Breast epithelium (tissue), 4 donors: ENCODE measurements at places on chromosomes 3 and 15.
A peak's percentile ranks its signal among the peaks of the same experiment; 100 is the strongest.

DNA sequence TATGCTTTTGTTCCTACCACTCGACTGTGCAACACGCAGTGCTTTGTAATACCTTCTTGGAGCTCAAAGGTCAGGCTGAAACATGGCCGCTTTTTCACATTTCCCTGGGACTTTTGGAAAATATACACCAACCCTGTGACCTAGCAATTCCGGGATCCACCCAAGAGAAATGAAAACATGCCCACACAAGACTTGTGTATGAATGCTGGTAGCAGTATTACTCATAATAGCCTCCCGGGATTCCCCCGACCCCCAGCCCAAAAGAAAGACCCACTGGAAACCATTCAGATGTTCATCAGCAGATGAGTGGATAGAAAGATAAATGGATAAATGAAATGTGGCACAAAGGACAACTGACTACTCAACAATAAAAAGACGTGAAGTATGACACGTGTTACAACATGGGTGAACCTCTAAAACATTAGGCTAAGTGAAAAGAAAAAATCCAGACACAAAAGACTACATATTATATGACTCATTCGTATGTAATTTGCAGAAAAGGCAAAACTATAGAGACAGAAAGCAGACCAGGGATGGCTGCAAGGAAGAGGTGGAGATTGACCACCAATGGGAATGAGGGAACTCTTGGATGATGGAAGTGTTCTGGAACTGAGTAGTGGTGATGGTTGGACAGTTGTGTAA is 104.1 kb downstream of the PGPEP1L start:
- DNase-seq: no peak
- H3K27me3 ChIP-seq: no peaks in the 10 kb centered on the region
- no peak overlapping the region for H3K27ac ChIP-seq
- no peak overlapping the region for H3K4me3 ChIP-seq
- H3K4me1 ChIP-seq: no peaks in the 10 kb centered on the region

DNA sequence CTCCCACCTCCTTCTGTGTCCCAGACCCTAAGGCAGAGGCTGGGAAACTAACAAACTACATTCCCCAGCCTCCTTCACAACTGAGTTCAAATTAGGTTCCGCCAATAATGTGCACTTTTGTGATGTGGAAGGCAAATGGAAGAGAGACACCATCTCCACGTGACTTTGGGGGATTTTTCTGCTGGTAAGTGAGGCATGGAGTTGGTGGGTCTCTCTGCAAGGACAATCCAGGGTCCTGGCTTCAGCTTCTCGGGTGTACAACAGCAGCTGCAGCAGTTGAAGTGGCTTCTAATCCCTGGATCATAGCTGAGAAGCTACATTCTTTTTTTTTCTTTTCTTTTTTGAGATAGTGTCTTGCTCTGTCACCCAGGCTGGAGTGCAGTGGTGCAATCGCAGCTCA is 58.9 kb upstream of the GATA2 start:
- H3K4me1 ChIP-seq: no peaks in the 10 kb centered on the region
- no peak for DNase-seq
- no peak overlapping the region for H3K27ac ChIP-seq

GRCh38 chr3:17055374-17056276 is 170.9 kb downstream of the PLCL2 start:
- no peaks in the 10 kb centered on the region for H3K36me3 ChIP-seq
- no peak for DNase-seq
- peak overlapping the region; percentile 34 for H3K27ac ChIP-seq
- H3K27me3 ChIP-seq: no peaks in the 10 kb centered on the region

DNA sequence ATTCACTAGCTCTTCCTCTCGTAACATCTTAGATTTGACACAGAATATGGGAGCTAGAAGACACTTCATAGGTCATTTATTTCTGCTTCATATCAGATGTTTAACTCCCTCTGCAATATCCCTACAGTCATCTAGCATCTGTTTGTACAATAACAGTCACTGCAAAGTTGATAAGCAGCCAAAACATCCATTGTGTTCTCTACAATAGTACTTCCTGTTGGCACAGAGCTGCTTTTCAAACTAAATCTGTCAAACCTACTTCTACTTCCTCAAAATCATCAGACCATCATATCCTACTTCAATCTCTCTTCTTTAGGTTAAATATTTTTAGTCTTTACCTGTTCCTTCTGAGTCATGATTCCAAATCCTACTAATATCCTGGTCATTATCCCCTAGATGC is 233.2 kb downstream of the FGF12 start:
- DNase-seq: no peak
- H3K36me3 ChIP-seq: no peaks in the 10 kb centered on the region
- H3K4me1 ChIP-seq: no peaks in the 10 kb centered on the region
- no peak overlapping the region for H3K27ac ChIP-seq
- H3K27me3 ChIP-seq: no peaks in the 10 kb centered on the region

- H3K27me3 ChIP-seq: no peaks in the 10 kb centered on the region
- no peak overlapping the region for H3K4me3 ChIP-seq
- no peak overlapping the region for H3K27ac ChIP-seq
- H3K36me3 ChIP-seq: no peaks in the 10 kb centered on the region
Measured at GRCh38 chr3:120497818-120498217, 47.0 kb upstream of the FSTL1 start.

DNA sequence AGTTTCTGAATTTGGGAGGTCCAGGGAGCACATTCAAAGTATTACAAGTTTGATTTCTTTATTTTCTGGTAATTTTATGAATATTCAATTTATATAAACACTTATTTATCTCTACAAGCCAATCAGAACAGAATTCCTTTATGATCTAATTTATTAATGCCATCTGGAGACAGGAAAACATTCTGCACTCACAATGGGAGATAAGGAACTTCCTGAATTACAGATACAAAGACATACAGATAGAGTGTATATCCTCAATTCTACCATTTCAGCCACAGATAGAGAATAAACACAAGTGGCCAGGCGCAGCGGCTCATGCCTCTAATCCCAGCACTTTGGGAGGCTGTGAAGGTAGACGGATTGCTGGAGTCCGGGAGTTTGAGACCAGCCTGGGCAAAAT is 86.0 kb downstream of the IQCH start:
- DNase-seq: no peak
- no peak overlapping the region for H3K27ac ChIP-seq
- no peaks in the 10 kb centered on the region for H3K4me1 ChIP-seq
- no peak overlapping the region for H3K4me3 ChIP-seq
- no peaks in the 10 kb centered on the region for H3K27me3 ChIP-seq

GRCh38 chr15:25893596-25893995 is 30.5 kb upstream of the ATP10A start:
- H3K4me1 ChIP-seq: peaks cover 4% of the 10 kb centered on the region
- no peaks in the 10 kb centered on the region for H3K27me3 ChIP-seq
- H3K4me3 ChIP-seq: no peak overlapping the region
- no peaks in the 10 kb centered on the region for H3K36me3 ChIP-seq
- no peak for DNase-seq

- H3K4me1 ChIP-seq: no peaks in the 10 kb centered on the region
- no peak overlapping the region for H3K27ac ChIP-seq
- no peaks in the 10 kb centered on the region for H3K27me3 ChIP-seq
Measured at GRCh38 chr15:100853676-100854440, 25.8 kb upstream of the ALDH1A3 start.

GRCh38 chr3:189041482-189042090 is 130.2 kb upstream of the TPRG1 start:
- no peak overlapping the region for H3K4me3 ChIP-seq
- no peaks in the 10 kb centered on the region for H3K4me1 ChIP-seq
- peak overlapping the region; percentile 20 for H3K27ac ChIP-seq
- no peak for DNase-seq

GRCh38 chr3:190000861-190001196 is 119.9 kb downstream of the P3H2 start:
- H3K36me3 ChIP-seq: no peaks in the 10 kb centered on the region
- no peaks in the 10 kb centered on the region for H3K27me3 ChIP-seq
- DNase-seq: no peak
- no peaks in the 10 kb centered on the region for H3K4me1 ChIP-seq
- no peak overlapping the region for H3K27ac ChIP-seq

- H3K4me1 ChIP-seq: no peaks in the 10 kb centered on the region
- no peak overlapping the region for H3K4me3 ChIP-seq
- H3K36me3 ChIP-seq: no peaks in the 10 kb centered on the region
- H3K27me3 ChIP-seq: no peaks in the 10 kb centered on the region
Measured at GRCh38 chr15:71914092-71914491, 103.7 kb downstream of the NR2E3 start.

GRCh38 chr3:102057781-102058421 is 208.6 kb downstream of the NFKBIZ start:
- no peak for DNase-seq
- no peak overlapping the region for H3K27ac ChIP-seq
- no peaks in the 10 kb centered on the region for H3K4me1 ChIP-seq

DNA sequence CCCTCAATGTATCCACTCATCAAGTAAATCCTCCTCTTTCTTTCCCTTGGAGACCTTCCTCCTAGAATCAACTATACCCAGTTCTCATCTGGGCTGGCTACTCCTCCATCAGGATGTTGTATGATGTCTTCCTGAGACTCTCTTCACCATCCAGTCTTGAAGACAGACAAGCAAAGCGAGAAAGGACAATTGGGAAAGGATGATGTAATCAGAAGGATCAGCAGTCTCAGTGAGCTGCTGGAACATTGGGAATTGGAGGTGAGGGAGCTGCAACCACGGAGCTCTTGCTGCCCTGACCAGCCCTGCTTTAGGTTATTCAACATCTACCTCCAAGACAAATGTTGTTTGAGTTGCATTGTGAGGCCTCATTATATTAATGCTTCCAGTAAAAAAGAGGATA is 48.0 kb upstream of the UBP1 start:
- no peak overlapping the region for H3K4me3 ChIP-seq
- DNase-seq: no peak
- no peaks in the 10 kb centered on the region for H3K36me3 ChIP-seq
- H3K27me3 ChIP-seq: no peaks in the 10 kb centered on the region
- no peaks in the 10 kb centered on the region for H3K4me1 ChIP-seq

DNA sequence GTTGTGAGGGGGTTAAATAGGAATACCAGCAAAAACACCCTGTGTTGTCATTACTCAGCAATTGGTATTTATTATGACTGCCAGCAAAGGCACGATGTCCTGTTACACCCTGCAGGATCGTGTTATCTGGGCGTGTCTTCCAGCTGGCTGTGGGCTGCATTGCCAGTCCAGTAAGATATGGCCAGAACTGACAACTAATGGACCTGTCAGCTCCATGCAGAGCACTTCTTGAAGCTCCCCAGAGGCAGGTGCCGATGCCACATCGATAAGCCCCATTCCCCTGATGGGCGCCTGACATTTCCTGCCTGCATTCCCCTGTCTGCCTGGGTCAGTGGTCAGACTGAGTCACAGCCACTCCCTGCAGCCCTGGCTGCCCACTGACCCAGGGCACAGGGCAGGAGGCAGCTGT is 79.7 kb upstream of the RASGRF1 start:
- no peak overlapping the region for H3K4me3 ChIP-seq
- H3K4me1 ChIP-seq: no peaks in the 10 kb centered on the region
- H3K27me3 ChIP-seq: no peaks in the 10 kb centered on the region
- no peaks in the 10 kb centered on the region for H3K36me3 ChIP-seq

GRCh38 chr15:37133602-37134001 is 33.3 kb upstream of the MEIS2 start:
- DNase-seq: no peak
- no peaks in the 10 kb centered on the region for H3K36me3 ChIP-seq
- H3K27ac ChIP-seq: no peak overlapping the region
- no peaks in the 10 kb centered on the region for H3K27me3 ChIP-seq
- H3K4me1 ChIP-seq: no peaks in the 10 kb centered on the region

GRCh38 chr15:95129574-95129973 is 898.2 kb downstream of the MCTP2 start:
- H3K27me3 ChIP-seq: no peaks in the 10 kb centered on the region
- no peak overlapping the region for H3K27ac ChIP-seq
- no peak for DNase-seq
- H3K4me3 ChIP-seq: no peak overlapping the region
- no peaks in the 10 kb centered on the region for H3K4me1 ChIP-seq

DNA sequence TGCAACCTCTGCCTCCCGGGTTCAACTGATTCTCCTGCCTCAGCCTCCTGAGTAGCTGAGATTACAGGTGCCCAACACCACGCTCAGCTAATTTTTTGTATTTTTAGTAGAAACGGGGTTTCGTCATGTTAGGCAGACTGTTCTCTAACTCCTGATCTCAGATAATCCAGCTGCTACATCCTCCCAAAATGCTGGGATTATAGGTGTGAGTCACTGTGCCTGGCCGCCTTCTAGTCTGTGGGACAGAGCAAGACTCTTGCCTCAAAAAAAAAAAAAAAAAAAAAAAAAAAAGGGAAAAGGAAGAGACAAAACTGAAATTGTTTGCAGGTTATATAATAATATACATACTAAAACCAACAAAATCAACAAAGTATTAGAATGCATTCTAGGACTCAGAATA is 215.2 kb downstream of the PCCB start:
- peaks cover 5% of the 10 kb centered on the region for H3K36me3 ChIP-seq
- no peak overlapping the region for H3K27ac ChIP-seq

GRCh38 chr3:30428251-30428650 is 178.2 kb upstream of the TGFBR2 start:
- no peak overlapping the region for H3K4me3 ChIP-seq
- no peaks in the 10 kb centered on the region for H3K36me3 ChIP-seq
- no peak for DNase-seq
- H3K27ac ChIP-seq: no peak overlapping the region
- no peaks in the 10 kb centered on the region for H3K4me1 ChIP-seq
- no peaks in the 10 kb centered on the region for H3K27me3 ChIP-seq
